ENCODE measurements at places on chromosomes 5 and 9.

GRCh38 chr5:65034029-65034812 is 265.5 kb downstream of the CWC27 start:
- DNase-seq: no peak

- DNase-seq: no peak
These were observed 13.7 kb downstream of the NOTCH1 start for GRCh38 chr9:136531904-136532798.

GRCh38 chr5:88251048-88251711 is 17.5 kb downstream of the TMEM161B start:
- DNase-seq: no peak

GRCh38 chr5:169094586-169095409 is 206.1 kb downstream of the SLIT3 start:
- no peak for DNase-seq

DNA sequence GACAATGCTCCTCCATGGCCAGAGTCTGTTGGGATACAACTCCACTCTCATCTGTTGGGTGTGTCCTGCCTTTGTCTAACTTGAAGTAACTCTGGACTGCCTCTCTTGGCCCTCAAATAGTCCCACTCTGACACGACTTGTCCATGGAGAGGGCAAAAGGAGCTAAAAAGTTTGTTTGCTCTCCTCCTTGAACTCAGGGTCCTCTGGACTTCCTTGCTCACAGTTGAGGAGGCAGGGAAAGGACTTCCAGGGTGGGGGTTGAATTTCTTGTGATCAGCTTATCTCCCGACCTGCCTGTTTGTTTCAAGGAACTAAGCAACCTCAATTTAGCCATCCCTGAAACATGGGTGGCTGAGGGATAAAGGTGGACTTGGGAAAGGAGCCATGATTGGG is 11.7 kb downstream of the DNAJB5 start:
- DNase-seq: no peak

DNA sequence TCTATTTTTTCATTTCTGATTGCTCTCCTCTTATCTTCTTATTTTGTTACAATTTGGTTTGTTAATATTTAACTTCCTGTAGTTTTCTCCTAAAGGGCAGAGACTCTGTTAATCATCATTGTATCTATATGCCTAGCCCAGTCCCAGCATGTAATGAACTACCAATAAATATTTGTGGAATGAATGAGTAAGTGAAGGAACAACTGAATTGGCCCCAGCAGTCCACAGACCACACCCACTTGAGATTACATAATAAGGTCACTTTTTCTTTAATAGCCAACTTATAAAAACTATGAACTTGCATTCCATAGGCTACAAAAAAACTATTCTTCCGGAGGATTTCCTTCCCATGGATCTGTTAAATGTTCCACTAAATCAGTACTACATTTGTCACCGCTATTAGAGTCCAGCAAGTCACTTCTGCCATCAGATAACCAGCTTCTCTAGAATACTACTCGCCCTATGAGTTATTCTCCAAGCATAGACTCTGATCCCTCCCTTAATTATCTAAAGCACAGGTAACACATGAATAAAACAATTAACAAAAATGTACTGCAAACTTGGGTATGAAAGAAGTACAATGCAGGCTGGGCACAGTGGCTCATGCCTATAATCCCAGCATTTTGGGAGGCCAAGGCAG is 27.5 kb upstream of the TNPO1 start:
- DNase-seq: no peak

GRCh38 chr9:91902475-91903125 is 47.4 kb downstream of the ROR2 start:
- no peak for DNase-seq

DNA sequence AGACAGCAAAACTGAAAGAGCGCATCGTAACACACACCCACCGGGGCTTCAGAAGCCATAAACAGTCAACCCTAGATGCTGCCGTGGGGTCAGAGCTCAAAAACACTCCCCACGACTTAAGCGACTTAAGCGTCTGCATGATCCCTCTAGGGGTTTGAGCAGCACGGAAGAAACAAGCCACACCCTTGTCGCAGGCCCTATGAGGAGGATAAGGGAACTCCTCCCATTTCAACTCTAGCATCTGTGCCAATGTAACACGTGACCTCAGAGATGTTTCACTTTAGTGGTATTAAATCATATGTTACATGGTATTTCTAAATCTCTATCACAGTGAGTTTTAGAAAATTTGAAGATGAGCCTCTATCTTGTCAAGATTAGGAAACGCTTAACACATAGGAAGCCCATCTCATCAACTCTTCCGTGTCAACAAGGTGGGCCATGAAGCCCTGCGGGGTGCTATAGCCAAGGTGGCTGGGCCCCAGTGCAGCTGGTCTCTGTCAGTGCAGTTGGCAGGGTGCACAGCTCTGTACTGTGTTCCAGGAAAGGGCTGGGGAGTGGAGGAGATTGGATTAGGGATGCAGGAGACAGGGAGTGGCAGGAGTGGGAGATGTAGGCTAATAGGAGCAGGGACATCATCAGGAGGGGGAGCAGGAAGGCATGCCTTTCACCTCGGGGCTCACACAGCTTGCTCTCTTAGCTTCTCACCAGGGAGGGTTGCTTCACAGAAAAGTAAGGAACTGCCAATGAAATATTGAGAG is 33.1 kb downstream of the ZCCHC9 start:
- DNase-seq: no peak
